Activated T-cell treated with anti-CD3 and anti-CD28 coated beads for 1 hour (primary cell): ENCODE measurements at places on chromosomes 5 and 9.

DNA sequence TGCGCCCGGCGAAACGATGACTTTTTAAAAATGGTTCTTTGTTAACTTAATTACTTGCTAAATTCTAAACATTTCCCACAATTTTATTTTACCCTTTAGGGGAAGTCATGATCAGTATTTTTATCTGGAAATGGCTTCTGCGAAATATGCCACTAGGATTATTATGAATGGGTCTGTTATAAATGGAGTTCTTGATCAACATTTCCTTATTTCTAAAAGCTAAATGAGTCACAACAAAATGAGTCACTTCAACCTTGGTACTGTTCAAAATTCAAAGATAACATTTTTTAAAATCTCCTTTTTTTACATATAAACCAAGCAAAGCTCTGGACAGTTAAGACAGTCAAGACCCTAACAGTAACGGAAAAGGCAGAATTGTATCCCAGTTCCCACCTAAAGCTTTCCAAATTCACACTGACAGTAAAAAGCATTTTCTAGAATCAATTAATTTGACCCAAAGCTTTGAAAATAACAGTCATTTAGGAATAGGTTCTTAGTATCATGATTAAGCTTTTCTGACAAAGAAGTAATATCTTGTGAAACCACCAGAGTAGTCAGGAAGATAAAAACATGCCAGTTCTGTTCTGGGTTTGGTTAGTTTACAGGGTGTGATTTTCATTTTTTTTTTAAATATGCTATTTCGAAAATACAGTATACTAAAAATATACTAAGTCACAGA, 81.7 kb downstream of the LHFPL2 start:
- no peak for DNase-seq

GRCh38 chr5:37730896-37731455, 108.9 kb downstream of the GDNF start:
- no peak for DNase-seq

DNA sequence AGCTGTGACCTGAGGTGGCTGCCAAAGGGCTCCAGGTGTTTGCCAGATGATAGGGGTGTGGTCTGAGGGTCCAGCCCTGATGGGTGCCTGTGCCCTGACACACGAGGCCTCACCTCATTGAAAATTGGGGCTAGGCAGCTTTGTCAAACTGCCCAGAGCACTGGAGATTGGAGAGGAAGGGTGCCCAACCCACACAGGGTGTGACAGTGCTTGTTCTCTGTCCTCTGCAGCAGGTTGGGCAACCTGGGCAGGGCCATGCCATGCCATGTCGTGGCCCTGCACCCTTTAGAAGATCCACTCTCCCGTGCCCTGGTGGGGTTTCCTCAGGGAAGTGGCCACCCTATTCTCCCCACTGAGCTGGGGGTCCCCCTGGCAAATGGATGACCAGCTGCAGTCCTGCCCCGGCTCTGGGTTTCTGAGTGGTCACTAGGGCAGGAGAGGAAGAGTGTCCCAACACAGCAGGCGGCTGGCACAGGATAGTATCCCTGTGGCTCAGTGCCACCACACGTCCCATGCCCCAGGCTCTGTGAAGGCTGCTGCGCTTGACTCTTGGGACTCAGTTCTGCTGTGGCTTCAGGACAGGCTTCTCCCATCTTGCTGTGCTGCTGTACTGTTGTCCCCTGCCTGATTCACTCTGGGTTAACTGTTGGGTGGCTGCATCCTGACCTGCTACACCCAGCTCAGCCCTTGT, 100.8 kb upstream of the PITX1 start:
- DNase-seq, result no peak

DNA sequence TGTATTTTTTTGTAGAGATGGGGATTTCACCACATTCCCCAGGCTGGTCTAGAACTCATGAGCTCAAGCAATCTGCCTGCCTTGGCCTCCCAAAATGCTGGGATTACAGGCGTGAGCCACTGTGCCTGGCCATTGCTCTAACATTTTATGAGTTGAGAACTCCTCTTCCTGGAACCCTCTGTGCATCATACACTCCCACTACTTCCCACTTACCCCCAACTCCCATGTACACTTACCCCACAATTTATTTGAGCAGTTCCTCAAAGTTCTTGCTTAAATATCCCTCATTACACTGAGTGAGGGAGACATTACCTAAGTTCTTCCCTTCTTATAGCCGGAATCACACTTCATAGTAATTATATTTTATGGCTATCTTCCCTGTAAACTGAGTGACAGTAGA, 42.9 kb upstream of the GALNT10 start:
- no peak for DNase-seq

GRCh38 chr5:136027311-136027710, 1.5 kb upstream of the TGFBI start:
- DNase-seq, result no peak

- DNase-seq, result no peak
Measured at GRCh38 chr9:75639971-75640610, 250.4 kb upstream of the PCSK5 start.

DNA sequence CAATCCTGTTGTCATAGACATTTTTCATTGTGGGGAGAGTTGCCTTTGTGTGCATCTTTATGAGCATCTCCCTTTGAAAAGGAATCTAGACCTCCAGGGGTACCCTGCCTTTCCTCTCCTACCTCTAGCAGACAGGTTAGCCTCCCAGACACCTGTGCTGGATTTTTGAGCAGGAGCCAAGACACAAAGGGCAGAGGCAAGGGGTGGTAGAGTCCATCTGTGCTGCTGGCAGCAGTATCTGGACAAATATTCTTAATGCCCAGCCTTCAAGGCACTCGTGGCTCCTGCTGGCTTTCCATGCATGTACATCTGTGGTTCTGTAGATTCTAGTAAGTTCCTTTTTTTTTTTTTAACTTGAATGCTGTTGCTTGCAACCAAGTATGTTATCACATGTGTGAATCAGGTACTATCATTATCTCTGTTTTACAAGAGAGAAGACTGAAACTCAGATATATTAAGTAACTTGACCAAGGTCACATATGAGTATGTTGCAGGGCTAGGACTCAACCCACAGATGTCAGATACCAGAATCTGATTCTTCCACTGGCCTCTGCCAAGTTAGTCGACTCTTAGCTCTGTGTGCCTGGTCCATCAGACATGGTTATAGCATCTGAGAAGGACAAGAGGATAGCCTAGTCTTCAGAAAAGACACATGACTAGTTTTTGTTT, 32.9 kb upstream of the GPR151 start:
- DNase-seq, result no peak

DNA sequence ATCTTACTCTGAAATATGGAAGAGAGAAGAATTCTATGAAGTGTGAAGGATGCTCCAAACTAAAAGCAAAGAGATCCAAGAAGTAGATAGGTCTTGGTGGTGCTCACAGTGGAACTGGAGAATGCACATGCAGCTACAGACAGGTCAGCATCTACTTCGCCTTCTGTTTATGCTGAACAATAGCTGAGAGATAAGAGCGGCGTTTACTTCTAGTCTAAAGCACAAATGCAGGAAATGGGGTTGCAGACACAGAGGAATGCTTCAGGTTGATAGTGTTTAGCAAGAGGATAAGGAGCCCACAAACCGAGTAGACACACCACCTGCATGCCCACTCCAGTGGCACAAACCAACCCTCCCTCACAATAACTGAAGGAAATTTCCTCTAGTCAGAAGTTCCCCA, 180.0 kb upstream of the RGMB start:
- no peak for DNase-seq

DNA sequence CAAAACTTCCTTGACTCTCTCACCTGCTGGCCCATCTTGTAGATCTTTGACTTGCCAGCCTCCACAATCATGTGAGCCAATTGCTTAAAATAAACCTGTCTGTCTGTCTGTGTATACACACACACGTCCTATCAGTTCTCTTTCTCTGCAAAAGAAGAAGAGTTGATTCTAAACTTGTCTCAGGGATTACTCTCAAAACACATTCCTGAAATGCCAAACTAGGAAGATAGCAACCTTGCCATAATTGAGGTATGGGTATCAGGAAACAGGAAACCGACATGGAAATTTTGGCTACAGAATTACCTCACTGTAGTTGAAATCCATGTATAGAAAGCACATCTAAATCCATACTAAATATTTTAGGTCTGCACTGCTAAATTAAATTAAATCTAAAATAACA, 483.4 kb downstream of the PLK2 start:
- no peak for DNase-seq

- DNase-seq, result no peak
Measured at GRCh38 chr9:12141422-12141821, 551.8 kb upstream of the TYRP1 start.

- no peak for DNase-seq
Measured at GRCh38 chr5:53900677-53901076, 340.2 kb downstream of the NDUFS4 start.

GRCh38 chr5:10788358-10788757, 27.3 kb upstream of the DAP start:
- no peak for DNase-seq

DNA sequence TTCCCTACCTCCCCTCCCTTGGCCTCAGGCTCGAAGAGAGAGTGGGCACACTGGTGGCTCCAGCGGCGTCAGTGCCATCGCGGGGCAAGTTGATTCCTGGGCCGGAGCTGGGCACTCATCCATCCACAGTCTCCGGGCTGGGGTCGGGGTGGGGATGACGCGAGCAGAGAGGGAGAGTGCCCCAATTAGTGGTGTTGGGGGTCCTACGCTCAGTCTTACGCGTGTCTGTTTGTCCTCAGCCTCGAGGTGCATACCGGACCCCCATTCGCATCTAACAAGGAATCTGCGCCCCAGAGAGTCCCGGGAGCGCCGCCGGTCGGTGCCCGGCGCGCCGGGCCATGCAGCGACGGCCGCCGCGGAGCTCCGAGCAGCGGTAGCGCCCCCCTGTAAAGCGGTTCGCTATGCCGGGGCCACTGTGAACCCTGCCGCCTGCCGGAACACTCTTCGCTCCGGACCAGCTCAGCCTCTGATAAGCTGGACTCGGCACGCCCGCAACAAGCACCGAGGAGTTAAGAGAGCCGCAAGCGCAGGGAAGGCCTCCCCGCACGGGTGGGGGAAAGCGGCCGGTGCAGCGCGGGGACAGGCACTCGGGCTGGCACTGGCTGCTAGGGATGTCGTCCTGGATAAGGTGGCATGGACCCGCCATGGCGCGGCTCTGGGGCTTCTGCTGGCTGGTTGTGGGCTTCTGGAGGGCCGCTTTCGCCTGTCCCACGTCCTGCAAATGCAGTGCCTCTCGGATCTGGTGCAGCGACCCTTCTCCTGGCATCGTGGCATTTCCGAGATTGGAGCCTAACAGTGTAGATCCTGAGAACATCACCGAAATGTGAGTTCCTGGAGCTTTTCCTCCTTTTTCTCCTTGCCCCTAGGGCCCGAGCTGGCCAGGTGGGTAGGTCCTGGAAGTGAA, 861 bp downstream of the NTRK2 start:
- DNase-seq, result no peak

GRCh38 chr5:151692312-151692711, 5.6 kb upstream of the SPARC start:
- no peak for DNase-seq
